ENCODE measurements at places on chromosomes 11 and 22.

DNA sequence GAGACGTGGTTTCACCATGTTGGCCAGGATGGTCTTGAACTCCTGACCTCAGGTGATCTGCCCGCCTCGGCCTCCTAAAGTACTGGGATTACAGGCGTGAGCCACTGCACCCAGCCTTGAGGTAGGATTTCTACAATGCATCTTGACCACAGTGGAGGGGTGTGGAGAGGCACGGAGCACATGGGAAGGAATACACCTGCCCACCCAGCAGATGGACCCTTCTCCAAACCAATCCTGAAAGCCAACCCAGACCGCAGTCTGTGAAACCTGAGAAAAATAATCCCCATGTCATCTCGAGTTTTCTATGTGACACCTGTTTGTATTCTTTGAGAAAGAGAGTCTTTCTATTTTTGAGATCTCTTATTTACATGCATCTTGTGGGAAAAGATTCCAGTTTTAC is 32.5 kb downstream of the LGR4 start:
- no peak for DNase-seq

- DNase-seq = no peak
Observed at GRCh38 chr22:37708580-37709444, 12.0 kb downstream of the TRIOBP start.

DNA sequence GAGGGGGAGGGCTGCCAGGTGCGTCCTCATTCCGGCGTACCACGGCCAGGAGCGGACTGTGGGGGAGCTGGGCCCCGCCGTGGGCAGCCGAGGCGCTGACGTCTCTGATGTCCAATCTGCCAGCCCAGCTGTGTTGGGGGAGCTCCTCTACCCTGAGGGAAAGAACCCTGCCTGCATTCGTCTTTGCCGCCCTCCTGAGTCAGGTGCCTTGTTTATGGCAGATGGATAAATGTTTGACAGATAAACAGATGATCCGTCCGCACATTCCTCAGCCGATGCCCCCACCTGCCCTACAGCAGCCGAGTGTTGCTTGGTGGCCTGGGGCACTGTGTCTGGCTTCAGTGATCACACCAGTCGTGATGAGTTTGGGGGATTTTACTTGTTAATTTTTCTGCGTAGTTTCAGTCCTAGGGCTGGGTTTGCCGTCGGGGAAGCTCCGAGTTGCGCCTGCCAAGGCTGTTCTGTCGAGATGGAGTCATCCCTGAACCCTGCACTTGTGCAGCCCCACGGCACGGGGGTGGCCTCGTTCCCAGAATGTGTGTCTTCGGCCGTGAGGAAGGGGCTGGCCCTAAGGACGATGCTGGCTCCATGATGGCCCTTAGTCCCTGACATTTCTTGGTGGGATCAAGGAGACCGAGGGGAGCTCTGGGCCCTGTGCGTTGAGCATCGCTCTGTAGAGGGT is 1083.9 kb downstream of the BRD1 start:
- DNase-seq = no peak

GRCh38 chr11:129787532-129788155 is 28.0 kb upstream of the TMEM45B start:
- no peak for DNase-seq

GRCh38 chr11:71329786-71330185 is 77.4 kb upstream of the SHANK2 start:
- no peak for DNase-seq

DNA sequence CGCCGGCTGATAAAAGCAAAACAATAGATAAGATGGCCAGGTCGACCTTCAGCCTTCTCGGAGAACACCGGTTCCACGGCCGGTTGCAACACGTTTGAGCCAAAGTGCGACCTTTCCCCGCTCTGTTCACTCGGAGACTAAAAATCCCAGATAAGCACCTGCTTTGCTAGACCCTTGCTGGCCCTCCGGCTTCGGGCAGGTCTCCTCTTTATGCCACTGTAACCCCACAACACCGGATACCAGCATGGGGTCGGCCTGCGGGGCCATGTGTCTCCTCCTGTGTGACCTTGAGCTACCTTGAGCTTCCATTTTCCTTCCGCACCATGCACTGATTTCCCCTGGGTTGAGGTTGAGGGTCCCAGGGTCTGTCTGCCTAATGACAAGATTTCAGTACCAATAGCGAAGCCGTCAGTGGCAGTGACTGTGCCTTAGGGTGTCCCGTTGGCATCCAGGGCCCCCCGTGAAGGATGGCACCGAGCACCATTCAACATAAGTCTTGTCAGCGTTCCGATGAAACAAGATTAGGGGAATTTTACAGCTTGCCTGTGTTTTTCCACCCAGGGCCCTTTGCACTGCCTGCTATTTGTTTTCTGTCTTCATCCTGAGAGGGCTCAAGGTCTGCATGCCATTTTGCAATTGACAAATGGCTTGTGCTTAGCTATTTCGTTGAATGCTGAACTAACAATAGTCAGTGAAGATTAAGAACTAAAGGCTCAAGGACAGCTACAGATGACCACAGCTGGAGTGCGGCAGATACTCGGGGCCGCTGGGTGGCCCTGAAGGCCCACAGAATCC is 118.6 kb downstream of the KCNQ1 start:
- DNase-seq = no peak

DNA sequence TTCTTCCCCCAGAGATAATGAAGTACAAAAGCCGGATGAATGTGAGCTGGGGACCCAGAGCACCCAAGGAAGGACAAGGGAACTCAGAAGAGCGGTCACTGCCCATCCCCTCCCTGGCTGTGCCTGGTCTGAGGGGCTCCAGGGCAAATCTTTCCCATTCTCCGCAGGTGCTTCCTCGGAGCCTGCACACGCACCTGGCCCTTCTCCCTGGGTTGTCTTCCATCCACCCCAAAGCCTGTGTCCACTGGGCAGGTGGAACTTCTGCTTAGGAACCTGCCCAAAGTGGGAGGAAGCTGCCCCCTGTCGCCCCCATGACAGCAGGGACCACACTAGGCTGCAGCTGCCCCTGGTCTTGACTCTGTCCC is 121.0 kb upstream of the FGF3 start:
- no peak for DNase-seq

DNA sequence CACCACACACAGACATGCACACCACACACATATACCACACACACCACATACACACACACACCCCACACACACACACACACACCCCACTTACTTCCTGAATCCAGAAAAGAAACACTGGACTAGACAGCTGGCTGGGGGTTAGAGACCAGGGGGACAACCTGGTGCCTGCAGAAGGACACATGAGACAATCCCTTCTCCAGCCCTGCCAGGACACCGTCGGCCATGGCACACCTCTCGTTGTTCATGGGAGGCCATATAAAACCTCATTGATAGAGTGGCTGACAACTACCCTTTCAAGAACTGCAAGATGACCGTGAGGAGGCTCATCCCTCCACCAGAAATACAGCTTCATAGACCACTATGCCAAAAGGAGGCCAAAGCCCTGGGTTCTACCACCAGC is 54.3 kb downstream of the IGSF9B start:
- no peak for DNase-seq

- no peak for DNase-seq
Observed at GRCh38 chr22:24162436-24162835, 18.9 kb upstream of the SUSD2 start.
